ENCODE measurements at places on chromosomes 1 and 21.
A peak's percentile ranks its signal among the peaks of the same experiment; 100 is the strongest.

GRCh38 chr1:184428604-184429003 is 41.8 kb downstream of the C1orf21 start:
- DNase-seq: no peak

GRCh38 chr1:23422241-23422877 is 2.2 kb downstream of the TCEA3 start:
- DNase-seq: peak; percentile 28

GRCh38 chr1:227869279-227869842 is 53.9 kb downstream of the PRSS38 start:
- no peak for DNase-seq

DNA sequence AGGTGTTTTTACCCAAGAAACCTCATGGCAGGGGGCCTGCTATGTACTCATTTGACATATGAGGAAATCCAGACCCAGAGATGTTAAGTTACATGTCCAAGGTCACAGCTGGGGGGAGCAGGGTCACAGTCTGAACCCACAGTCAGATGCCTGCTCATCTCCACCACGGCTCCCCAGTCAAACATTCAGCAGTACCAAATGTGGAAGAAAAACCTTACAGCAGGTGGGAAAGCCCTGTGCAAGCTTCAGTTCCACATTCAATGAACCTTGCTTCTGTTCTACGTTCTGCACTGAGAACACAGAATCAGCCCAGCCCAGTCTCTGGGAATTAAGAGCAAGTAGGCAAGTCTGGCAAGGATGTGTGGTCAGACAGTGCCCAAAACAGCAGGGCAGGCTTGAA is 35.2 kb downstream of the LRP8 start:
- no peak for DNase-seq

DNA sequence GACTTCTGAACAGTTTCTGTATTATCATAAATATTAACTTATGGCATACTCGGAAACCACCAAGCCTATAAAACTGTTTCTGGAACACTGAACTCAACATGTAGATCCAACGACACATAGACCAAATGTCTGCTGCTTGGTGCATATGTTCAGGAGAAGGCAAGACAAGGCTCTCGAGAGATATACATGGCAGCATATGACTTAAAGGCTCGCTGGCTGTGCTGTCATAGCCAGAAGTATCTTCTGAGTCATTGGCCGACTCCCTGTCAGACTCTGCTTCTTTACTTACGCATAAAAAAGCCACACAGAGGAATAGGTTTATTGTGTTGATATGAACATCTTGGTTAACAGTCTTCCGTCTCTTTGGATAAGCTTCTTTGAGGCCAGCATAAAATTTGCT is 60.6 kb downstream of the LYST start:
- DNase-seq: no peak

DNA sequence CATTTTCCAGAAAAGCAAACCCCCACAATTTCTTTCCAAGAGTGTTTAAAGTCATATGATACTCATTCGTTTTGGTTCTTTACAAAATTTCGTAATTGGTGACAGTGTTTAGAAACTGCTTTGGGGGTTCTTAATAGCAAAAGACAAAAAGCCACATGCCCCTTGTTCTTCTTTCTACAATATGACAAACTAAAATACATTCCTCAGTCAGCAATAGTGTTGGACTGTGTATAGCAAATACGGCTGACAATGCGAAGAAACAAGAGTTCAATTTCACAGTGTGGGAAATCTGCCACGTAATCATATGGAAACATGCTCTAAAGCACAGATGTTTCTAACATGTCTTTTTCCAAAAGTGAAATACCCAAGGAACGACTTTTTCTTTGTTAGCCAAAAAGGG is 7.6 kb upstream of the IFNAR1 start:
- DNase-seq: no peak

- DNase-seq: no peak
Measured at GRCh38 chr21:43734928-43735229, 15.9 kb downstream of the PDXK start.

DNA sequence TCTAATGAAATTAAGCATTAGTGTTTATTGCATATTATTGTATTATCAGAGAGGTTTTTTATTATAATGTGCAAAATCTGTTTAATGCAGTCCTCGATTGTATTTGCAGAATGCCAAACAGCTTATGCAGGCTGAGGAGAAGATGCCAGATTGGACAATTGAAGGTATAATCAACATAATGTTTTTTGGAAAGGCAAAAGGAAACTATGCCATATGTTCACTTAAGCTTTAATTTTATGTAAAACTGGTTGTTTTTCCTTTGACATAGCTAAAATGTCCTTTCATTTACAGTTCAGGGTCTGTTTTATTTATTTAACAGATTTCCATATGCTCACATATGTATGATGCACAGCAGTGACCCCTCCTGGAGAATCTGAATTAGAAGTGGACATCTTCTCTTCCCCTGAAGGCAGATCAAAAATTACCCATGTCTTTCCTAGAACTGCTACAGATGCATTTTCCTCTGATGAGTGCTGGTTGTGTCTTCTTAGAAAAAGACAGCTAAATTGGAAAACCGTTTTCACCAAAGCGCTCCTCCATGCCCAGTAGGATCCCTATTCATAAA is 143.5 kb upstream of the USH2A start:
- DNase-seq: no peak

- no peak for DNase-seq
Measured at GRCh38 chr1:32977546-32978087, 13.0 kb upstream of the RNF19B start.

DNA sequence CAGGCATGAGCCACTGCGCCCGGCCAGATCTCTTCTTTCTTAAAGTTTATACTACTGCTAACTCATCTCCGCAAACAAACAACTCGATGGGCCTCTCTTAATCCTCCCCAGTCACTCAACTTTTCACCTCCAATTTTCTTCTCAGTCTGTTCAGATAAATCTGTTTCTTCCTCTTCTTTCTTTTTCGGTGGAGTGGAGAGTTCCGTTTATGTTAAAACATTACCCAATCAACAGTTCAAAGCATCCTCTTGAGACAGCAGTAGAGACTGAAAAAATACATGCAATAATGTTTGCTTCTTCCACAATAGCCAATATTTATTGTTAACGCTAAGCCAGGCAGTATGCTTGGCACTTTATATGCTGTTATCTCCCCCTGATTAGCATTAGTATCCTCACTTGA is 1.4 kb upstream of the ANKRD13C start:
- DNase-seq: no peak

DNA sequence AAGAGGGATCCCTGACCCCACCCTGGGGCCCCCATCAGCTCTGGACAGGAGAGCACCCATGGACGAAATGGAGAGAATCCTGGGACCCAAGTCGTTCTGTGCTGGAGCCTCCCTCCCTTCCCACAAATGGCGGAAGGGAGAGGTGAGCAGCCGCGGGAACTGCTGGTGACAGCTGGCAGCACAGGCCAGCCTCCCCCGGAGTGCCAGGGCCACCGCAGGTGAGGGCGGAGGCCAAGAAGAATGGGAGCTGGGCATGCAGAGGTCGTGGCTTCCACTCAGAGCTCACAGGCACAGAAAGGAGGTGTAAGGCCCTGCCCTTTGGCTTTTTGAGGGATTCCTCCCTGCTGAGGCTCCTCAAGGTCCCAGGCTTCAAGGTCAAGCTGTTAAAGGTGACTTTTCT is 24.6 kb downstream of the SLC1A7 start:
- no peak for DNase-seq

GRCh38 chr1:1307261-1307922 is 338 bp downstream of the ACAP3 start:
- DNase-seq: no peak

DNA sequence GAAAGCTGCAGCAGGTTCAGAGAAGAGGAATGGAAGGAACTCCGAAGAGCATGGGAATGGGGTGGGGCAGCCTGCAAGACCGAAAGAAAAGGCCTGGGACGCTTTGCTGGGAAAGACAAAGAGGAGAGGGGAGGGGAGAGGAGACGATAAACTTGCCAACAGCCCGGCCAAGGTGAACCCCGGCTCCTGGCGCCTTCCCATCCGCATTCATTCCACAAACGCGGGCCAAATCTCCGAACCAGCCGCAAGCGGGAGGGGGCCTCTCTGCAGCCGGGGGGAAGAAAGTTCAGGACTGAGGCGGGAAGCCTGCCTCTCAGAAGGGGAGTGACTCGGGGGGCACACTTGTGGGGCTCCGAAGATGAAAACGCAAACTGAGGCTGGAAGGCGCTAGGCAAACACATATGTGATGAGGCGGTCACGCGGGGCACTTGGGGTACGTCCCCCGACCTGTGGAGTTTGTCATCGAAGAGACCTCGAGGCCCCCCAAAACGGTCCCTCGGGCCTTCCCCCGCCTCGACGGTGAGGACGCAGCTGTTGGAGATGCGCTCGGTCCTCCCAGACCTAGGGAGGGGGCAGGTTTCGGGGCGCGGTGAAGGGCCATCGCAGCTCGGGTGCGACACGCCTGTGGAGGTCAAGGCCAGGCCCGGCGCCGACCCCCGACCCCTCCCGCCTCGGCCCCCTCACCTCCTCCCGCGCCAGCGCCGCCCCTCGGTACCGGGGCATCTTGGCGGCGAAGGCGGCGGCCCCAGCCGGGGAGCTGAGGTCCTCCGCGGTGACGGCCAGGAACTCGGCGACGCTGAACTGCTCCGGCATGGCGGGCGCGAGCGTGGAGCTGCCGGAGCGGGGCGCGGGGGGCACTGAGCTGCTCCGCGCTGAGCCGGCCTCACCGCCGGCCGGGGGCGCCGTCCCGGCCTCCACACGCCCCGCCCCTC is at the start of gene ASAP3:
TSS of gene ASAP3 (minus strand) at position 859 of the 932 bp plus-strand sequence. CDS start at position 813, 46 bp downstream.
- no peak for DNase-seq

DNA sequence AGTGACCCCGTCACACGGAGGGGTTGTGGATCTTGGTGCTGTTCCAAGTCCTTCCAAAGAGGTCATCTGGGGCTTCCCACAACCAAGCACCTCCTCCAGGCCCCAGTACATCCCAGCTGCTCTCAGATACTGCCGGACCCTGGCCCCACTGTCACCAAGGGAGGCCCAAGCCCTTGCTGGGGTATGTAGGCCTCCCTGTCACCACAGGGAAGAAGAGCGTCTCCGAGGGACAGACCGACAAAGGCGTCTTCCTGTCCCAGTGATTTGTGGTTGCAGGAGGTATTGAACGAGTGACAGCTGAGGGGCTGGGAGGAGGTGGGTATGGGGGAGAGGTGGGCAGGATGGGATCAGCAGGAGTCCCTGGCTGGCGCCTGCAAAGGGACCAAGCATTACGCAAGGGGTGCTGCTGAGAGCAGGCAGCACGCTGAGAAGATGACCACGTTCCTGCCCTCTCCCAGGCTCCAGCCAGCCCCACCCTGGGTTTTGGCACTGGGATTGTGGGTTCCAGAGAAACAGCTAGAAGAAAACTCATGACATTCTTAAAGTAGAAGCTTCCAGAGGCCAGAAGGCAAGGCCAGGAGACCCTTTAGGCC is 29.7 kb downstream of the LRP8 start:
- no peak for DNase-seq

DNA sequence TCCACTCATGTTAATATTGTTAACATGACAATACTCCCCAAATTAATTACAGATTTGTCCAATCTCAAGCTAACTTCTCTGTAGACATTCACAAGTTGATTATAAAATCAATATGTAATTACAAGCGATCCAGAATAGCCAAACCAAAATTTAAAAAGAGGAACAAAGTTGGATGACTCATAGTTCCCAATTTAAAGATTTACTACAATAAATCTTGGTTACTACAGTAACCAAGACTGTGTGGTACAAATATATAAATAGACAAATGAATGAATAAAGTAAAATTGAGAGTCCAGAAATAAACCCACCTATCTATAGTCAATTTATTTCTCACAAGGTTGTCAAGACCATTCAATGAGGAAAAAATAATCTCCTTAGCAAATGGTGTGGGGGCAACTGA is 7.1 kb upstream of the KRTAP10-4 start:
- DNase-seq: no peak

DNA sequence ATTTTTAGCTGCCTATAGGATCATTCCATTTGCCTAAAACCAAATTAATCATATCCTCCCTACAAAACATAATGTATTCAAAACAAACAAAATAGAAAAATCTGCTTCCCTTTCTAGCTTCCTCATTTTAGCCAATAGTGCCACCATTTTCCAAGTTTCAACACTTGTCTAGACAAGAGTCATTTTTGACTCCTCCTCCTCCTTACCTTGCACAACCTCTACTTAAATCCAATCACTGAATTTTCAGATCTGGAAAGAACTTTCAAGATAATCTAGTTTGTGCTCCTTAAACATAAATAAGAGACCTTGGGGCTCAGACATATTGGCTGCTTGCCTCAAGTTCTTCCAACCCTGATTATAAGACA is 7.4 kb downstream of the STX6 start:
- no peak for DNase-seq

GRCh38 chr1:41364442-41365319 is 3.4 kb downstream of the FOXO6 start:
- DNase-seq: no peak

DNA sequence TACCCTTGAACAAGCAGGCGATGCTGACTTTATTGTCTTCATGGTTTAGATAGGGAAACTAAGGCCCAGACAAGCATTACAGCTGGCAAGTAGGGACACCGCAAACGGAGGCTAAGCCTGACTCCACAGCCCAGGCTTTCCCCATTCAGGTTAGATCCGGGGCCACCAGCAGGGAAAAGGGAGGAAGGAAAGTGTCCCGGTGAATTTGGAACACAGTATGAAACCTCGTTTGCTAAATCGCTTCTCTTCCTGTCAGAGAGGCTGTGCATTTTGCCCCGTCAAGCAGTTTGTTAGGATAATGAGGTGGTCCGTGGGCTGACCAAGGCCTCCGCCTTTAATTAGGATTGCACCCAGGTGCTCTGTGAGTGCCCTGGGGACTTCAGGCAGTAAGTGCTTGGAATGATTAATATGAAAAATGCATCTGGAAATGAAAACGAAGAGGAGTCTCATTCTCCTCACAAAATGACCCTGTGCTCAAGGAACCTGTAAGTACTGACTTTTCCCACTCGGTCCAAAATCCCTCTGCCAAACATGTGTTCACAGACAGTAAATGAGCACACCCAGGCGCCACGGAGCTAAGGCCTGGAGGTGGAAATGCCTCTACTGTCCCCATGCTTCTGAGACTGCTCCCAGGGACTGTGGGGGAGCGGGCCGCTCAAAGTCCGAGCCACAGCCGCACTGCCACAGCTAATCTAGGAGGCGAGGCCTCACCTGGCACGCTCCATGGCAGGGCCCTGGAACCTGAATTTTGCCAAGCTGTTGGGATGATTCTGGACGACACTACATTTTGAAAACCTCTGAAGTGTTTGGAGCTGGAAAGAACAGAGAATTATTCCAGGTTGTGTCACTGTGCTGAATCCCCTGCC is 234.1 kb downstream of the SDCCAG8 start:
- DNase-seq: no peak

- no peak for DNase-seq
Measured at GRCh38 chr21:44730951-44731579, 19.7 kb upstream of the TSPEAR start.

GRCh38 chr1:19260211-19261138 is 8.9 kb downstream of the MRTO4 start:
- DNase-seq: peak; percentile 47

Measured in non-pigmented ciliary epithelial cell (primary cell).